Nephron progenitor cell (in vitro differentiated cells): ENCODE measurements at places on chromosomes 7 and 10.
A peak's percentile ranks its signal among the peaks of the same experiment; 100 is the strongest.

DNA sequence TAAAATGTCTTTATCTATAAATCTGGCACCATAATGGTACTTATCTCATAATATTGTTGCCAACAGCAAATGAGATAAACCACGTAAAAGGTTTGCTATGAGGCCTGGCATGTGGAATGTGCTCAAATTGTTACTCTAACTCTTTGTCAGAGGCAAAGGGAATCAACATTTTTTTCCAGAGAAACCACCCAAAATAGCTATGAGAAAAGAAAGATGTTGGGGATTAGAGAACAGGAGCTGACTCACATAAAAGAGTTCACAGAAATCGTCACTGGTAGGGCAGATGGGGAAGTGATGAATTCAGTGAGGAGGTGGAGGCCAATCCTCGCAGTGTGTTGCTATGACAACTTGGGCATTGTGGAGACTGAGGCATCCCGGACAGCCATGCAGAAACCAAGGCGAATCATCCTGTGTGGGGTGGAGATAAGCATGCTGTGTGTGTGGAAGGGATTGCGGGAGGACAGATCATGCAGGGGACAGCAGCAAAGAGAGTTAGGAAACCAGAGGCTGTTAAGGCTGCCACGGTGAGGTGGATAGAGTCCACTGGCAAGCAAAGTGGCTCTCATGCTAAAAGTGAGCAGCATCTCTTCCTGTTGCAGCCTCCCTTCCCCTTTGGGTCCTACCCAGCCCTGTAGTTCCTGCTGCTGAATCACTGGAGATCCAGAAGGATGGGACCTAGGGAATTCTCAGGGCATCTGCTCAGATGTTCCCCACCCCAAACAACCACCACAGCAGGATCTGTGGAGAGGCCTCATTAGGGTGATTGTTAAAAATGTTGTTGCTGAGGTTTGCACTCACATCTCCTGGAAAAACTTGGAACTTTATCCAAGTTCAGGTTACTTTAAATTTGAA lies 103.9 kb downstream of the CUBN start:
- peak overlapping the region; percentile 44 for H3K27ac ChIP-seq
- H3K36me3 ChIP-seq, result no peaks in the 10 kb centered on the region
- DNase-seq, result no peak
- H3K4me1 ChIP-seq, result peaks cover 46% of the 10 kb centered on the region
- H3K27me3 ChIP-seq, result peaks cover 4% of the 10 kb centered on the region
- no peak overlapping the region for H3K4me3 ChIP-seq

GRCh38 chr7:121084748-121085336 lies 96.3 kb downstream of the CPED1 start:
- no peak overlapping the region for H3K4me3 ChIP-seq
- no peaks in the 10 kb centered on the region for H3K36me3 ChIP-seq
- H3K27me3 ChIP-seq, result peaks cover 3% of the 10 kb centered on the region

DNA sequence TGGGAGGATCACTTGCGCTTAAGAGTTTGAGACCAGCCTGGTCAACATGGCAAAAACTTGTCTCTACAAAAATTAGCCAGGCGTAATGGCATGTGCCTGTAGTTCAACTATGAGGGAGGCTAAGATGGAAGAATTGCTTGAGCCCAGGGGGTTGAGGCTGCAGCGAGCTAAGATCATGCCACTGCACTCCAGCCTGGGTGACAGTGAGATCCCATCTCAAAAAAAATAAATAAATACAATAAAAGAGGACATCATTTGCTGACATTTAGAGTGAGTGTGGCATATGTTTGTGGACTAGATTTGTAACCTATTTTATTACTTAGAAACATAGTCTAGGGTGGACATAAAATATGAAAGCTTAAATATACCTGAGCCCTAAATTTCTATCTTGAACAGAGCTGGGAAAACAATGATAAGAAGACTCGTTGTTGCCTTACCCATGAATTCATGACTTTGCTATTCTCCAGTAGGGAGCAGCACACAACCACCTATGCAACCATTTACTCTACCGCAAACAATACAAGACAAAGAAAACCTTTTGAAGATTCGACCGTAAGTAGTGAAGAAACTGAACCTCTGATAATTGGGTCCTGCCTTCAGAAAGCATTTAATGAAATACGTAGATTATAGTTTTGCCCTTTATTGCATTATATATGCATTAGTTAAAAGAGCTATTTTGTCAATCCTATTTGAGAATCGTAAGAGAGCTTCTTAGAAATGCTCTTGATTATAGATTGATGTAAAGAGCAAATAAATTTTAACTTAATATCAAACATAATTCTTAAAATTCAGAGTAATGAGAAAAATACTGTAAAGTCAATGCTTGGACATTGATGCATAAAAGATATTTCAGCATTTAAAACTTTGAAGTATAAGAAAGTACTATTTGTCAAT lies 83.5 kb downstream of the GNAT3 start:
- H3K4me1 ChIP-seq, result no peaks in the 10 kb centered on the region
- H3K27me3 ChIP-seq, result peaks cover 3% of the 10 kb centered on the region
- no peak overlapping the region for H3K27ac ChIP-seq
- DNase-seq, result no peak
- H3K36me3 ChIP-seq, result no peaks in the 10 kb centered on the region

- no peaks in the 10 kb centered on the region for H3K4me1 ChIP-seq
- no peak overlapping the region for H3K4me3 ChIP-seq
- no peak for DNase-seq
- H3K36me3 ChIP-seq, result no peaks in the 10 kb centered on the region
- no peak overlapping the region for H3K27ac ChIP-seq
- peaks cover 8% of the 10 kb centered on the region for H3K27me3 ChIP-seq
Measured at GRCh38 chr7:45196374-45196773, 38.8 kb downstream of the RAMP3 start.

GRCh38 chr7:29296421-29296820 lies 101.8 kb downstream of the CHN2 start:
- peaks cover 14% of the 10 kb centered on the region for H3K27me3 ChIP-seq
- no peak overlapping the region for H3K27ac ChIP-seq
- no peaks in the 10 kb centered on the region for H3K36me3 ChIP-seq
- no peak for DNase-seq
- H3K4me3 ChIP-seq, result no peak overlapping the region

DNA sequence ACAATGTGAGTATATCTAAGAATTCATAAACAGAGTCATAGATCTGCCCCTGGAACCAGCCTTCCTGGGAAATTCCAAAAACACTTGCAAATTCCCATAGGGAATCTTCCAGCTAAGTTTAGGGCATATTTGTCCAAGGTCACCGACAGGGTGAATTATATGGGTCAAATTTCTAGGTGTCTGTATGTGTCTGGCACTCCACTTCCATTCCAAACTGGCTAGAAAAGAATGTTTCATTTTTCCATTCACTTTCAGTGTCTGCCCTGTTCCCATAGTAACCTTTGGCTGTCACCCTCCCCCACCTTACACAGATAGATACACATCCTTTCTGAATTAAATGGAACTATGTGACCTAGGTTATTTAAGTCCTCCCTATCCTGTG lies 230.9 kb downstream of the CREB5 start:
- peaks cover 9% of the 10 kb centered on the region for H3K27me3 ChIP-seq
- no peak overlapping the region for H3K27ac ChIP-seq
- H3K4me1 ChIP-seq, result peaks cover 47% of the 10 kb centered on the region
- H3K4me3 ChIP-seq, result no peak overlapping the region
- DNase-seq, result no peak

GRCh38 chr7:15424468-15424867 lies 137.3 kb downstream of the AGMO start:
- H3K27me3 ChIP-seq, result peaks cover 9% of the 10 kb centered on the region
- no peaks in the 10 kb centered on the region for H3K4me1 ChIP-seq
- H3K36me3 ChIP-seq, result no peaks in the 10 kb centered on the region
- no peak overlapping the region for H3K4me3 ChIP-seq
- no peak overlapping the region for H3K27ac ChIP-seq
- DNase-seq, result no peak

DNA sequence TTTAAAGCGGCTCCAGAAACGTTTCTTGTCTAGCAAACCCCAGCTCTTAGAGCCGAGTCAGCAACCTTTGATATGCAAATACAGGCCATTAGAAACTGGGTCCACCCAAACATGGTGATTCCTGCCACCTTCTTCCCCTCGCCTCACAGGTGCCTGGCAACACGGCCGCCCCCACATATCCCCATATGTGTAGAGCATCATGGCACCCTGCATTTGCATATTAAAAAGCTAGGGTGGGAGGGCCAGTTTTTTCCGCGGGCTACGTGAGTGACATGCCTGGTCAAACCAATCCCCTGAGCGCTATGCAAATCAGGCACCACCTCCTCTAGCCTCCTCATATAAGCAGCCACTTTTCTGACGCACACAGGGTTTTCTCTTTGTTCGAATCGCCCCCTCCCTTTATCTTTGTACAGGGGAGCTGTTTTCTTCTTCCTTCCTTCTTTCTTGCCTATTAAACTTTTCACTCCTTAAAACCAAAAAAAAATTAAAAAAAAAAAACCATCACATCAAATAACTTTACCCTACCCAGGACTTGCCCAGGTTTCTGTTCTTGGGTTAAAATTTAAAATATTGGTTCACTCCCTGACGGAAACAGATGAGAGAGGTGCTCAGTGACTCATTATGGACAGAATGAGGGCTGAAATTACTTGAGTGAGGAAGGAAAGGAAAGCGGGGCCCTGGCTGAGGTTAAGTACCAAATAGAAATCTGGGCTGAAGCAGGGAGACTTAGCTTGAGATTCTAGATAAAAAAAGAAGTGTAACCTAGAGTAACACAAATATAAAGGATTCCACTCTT lies 59.8 kb downstream of the COA1 start:
- H3K4me3 ChIP-seq, result no peak overlapping the region
- no peaks in the 10 kb centered on the region for H3K27me3 ChIP-seq
- H3K27ac ChIP-seq, result no peak overlapping the region
- peaks cover 99% of the 10 kb centered on the region for H3K36me3 ChIP-seq

GRCh38 chr10:89078724-89079672 lies 88.4 kb downstream of the FAS start:
- H3K27me3 ChIP-seq, result peaks cover 6% of the 10 kb centered on the region
- no peaks in the 10 kb centered on the region for H3K36me3 ChIP-seq
- H3K4me3 ChIP-seq, result no peak overlapping the region
- DNase-seq, result no peak
- H3K27ac ChIP-seq, result no peak overlapping the region

- peaks cover 54% of the 10 kb centered on the region for H3K4me1 ChIP-seq
- H3K4me3 ChIP-seq, result peak overlapping the region; percentile 92
Measured at GRCh38 chr10:27241010-27241651, 534 bp upstream of the ACBD5 start.
